NCI-H2171 (cell line): ENCODE measurements at places on chromosomes 6 and 20.

DNA sequence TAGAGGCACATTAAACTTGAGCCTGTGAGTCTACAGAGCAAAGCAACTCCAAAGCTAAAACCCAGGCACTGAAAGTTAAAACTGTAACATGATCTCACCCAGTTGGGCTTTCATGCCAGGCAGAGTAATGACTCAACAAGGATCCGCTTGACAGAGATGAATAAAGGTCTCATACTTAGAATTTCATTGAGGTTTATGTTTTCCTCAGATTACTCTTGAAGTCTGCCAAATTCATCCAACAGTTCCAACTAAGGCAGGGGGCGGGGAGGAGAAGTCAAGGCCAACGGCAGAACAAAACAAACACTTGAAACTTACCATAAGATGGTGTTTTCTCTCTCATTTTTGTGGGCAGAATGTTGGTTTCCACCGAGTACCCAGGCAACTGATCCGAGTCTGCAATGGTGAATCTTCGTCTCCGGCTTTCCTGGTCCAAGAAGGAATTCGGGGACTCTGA lies 54.0 kb upstream of the IPCEF1 start:
- no peak for DNase-seq

DNA sequence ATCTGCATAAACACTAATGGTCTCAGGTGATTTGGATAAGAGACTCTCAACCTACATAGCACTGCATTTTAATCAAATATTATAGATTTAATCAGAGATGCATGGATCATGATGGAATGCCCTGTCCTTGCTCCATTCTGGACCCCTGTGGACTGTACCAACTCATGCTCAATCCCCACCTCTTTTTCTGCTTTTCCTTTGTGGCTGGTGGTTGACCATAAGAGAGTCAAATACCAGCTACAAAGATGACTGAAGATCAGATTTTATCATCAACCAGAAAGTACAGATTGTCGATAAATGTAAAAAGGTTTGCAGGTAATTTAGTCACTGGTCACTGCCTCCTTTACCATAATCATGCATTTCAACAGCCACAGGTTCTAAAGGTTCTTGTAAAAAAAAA lies 116.2 kb downstream of the ME1 start:
- no peak for DNase-seq

DNA sequence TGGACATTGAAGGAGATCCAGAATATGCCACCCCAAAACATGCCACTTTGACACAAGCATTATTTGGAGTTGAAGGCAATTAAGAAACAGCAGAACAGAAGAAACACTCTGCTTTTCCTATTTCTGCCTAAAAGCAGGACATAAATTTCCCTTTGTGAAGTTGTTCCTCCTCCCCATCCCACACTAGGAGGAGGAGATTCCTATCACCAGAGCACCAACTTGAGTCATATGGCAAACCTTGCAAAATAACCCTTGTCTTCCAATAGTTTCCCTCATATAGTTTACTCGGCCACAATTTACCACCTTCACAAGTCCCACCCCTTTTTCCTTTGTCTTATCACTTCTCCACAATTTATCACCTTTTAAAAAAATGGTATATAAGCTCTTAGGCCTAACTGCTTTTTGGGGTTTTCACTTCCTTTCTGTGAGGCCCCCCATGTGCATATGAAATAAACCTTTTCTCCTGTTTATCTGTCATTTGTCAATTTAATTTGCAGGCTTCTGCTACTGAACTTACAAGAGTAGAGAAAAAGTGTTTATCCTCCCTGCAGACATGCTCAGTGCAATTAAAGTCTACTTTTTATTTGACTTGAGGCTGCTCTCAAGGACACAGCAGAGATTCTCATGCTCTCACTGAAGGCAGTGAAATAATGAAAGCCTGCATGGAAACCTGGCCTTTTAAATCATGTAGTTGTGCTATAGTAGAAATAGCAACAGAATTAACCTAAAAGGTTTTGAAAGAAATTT lies 2.8 kb upstream of the RAB23 start:
- DNase-seq = no peak

DNA sequence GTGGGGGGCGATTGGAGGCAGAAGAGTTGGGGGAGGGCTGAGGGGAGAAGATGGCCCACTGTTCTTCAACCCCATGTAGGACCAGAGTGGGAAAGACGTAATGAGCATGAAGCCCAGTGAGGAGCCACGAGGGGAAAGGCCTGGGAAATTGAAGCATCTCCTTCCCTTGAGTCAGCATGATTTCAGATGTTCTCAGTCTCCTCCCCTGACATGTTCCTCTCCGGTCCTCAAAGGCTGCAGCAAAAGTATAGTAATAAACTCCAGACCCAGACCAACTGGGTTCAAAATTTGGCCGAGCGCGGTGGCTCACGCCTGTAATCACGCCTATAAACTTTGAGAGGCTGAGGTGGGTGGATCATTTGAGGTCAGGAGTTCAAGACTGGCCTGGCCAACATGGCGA lies 1.9 kb upstream of the NFKBIE start:
- no peak for DNase-seq
